Stimulated activated CD8-positive, alpha-beta memory T cell treated with anti-CD3 and anti-CD28 coated beads, Interleukin-4, amount 100 ng/mL, for 4 hours (primary cell): ENCODE measurements at places on chromosomes 5 and 9.

DNA sequence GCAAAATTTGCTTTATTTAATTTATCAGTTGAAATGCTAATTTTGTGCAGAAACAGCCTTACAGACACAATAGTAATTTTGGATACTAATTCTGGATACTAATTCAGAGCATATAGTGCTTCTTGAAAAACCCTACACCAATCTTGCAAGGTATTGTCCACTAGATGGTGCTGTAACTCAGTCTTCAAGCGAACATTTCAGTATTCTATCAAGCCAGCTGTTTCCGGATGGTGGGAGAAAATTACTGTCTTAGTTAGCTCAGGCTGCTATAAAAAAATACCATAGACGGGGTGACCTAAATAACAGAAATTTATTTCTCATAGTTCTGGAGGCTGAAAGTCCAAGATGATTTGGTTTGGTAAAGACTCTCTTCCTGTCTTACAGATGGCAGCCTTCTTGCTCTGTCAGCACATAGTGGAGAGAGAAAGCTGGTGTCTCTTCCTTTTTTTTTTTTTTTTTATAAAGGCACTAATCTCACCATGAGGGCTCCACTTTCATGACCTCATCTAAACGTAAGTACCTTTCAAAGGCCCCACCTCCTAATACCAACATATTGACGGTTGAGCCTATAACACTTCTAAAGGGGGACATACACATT, 1306.5 kb upstream of the CDH9 start:
- no peak for DNase-seq

DNA sequence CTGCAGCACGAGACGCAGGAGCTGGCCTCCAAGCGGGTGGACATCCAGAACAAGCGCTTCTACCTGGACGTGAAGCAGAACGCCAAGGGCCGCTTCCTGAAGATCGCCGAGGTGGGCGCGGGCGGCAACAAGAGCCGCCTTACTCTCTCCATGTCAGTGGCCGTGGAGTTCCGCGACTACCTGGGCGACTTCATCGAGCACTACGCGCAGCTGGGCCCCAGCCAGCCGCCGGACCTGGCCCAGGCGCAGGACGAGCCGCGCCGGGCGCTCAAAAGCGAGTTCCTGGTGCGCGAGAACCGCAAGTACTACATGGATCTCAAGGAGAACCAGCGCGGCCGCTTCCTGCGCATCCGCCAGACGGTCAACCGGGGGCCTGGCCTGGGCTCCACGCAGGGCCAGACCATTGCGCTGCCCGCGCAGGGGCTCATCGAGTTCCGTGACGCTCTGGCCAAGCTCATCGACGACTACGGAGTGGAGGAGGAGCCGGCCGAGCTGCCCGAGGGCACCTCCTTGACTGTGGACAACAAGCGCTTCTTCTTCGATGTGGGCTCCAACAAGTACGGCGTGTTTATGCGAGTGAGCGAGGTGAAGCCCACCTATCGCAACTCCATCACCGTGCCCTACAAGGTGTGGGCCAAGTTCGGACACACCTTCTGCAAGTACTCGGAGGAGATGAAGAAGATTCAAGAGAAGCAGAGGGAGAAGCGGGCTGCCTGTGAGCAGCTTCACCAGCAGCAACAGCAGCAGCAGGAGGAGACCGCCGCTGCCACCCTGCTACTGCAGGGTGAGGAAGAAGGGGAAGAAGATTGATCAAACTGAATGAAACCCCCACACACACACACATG, 654 bp downstream of the PURA start:
- no peak for DNase-seq

DNA sequence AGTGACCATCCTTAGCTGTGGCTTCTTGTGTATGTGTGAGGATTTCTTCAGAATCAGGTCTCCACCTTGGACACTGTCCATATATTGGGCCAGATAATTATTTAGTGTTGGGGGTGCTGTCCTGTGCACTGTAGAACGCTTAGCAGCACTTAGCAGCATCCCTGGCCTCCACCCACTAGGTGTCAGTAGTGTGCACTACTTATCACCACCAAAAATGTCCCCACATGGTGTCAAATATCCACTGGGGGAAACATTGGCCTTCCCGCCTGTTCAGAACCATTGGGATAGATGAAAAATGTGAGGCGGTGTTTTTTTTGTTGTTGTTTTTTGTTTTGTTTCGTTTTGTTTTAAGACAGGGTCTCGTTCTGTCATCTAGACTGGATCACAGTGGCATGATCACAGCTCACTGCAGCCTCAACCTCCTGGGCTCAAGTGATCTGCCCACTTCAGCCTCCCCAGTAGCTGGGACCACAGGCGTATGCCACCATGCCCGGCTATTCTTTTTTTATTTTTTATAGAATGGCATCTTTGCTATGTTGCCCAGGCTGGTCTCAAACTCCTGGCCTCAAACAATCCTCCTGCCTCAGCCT, 67.7 kb downstream of the TENT4A start:
- no peak for DNase-seq

- DNase-seq = no peak
These were observed 63.9 kb downstream of the SERINC5 start for GRCh38 chr5:80191991-80192398.

DNA sequence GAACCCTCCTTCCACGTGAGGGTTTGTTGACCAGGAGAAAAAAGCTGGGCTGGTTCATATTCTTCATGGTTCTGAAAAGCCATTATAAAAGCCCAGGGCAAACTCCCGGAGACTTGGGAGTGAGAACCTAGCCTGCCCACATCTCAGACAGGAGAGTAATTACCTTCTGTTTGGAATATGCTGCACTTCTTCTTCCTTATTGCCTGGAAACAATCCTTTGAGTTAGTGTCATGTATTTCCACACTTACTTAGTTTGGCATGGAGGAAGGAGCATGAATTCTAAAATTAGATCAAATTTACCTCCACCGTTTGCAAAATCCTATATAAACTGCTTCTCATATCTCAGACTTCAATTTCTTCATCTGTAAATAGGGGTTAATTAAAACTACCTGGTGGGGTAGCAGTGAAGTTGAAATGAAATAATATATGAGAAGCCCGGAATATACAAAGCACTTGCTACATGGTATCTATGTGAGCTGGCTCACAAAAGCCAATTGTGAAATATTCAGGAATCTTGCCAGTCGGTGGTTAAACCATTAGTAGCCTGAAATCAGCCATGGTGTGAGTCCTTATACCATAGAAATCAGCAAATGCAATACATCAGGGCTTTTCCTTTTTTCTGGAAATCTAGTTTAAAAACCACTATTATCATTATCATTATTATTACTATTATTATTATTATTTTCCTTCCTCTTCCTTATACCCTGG, 140.0 kb upstream of the RAD23B start:
- DNase-seq = no peak

DNA sequence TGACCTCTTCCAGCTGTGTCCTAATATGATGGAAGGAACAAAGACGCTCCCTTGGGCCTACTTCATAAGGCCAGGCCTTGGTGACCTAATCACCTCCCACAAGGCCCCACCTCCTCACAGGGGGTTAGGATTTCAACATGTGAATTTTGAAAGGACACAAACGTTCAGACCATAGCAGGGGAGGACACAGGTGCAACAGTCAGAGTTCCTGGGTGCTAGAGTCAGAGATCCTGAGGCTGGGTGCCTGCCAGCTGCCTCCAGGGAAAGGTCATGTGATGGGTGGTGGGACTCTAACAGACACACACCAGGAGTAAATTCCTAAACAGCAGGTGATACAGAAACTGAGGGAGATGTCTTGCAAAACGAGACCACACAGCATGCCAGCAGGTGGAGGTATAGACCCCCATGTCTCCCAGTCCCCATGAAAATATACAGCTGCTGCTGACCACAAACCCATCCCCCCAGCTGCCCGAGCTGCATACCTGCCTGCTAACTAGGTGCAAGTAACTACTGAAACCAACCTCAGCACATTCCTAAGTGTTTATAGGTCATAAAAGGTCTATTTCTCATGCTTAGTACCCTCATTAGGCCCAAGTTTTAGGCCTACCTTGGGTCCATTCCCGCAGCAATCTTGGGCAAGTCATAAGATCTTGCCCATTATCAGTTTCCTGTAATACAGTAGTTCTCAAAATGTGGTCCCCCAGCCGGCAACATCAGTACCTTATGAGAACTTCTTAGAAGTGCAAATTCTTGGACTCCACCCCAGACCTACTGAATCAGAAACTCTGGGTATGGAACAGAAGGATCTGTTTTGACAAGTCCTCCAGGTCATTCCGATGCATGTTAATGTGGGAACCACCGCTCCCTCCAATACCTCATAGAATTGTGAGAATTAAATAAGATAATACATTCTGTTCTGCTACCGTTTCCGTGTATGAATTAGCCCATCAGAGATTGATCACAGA, 245.3 kb downstream of the ENC1 start:
- DNase-seq = no peak

GRCh38 chr5:152104211-152104610, 179.6 kb upstream of the GLRA1 start:
- no peak for DNase-seq

GRCh38 chr9:137127301-137128157, 11.4 kb upstream of the GRIN1 start:
- DNase-seq = no peak

DNA sequence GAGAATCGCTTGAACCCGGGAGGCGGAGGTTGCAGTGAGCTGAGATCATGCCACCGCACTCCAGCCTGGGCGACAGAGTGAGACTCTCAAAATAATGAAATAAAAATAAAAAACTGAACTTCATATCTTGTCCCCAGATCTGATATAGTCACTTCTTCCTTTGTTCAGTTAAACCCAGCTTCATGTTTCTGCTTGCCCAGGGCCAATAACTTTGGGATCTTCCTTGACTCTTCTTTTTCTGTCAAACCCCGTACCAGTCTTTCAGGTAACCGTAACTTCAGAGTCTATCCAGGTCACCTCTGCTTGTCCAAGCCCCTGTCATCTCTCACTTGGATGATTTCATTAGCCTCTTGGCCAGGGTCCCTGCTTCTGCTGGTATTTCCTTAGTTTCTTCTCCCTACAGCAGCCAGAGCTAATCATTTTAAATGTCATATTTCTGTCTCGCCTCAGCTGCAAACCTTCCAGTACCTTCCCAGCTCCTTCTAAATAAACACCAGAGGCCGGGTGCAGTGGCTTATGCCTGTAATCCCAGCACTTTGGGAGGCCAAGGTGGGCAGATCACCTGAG, 19.7 kb upstream of the ABL1 start:
- DNase-seq = no peak

GRCh38 chr9:79765466-79765865, 193.7 kb downstream of the TLE4 start:
- no peak for DNase-seq

- DNase-seq = no peak
These were observed 732 bp downstream of the GBGT1 start for GRCh38 chr9:133162861-133163503.

GRCh38 chr5:178768371-178769260, 38.2 kb upstream of the ZNF354A start:
- DNase-seq = no peak

DNA sequence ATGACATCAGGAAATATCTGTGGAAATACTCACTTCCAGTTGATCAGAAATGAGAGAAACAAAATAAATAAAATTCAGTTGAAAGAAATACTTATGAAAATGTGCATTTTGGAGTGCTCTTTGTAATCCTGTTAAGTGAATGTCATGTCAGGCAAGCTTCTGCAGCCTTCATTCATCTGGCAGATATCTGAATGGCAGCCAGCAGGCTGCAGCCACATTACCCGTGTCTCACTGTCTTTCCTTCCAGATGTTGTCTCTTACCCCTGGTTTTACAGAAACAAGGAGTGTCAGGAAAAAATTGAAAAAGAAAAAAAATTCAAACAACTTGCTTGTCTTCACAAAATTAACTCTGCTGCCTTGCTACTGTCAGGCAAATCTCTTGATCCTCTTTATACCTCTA, 445.0 kb upstream of the RIOK2 start:
- DNase-seq = no peak

GRCh38 chr5:158055111-158055501, 196.2 kb upstream of the CLINT1 start:
- no peak for DNase-seq

DNA sequence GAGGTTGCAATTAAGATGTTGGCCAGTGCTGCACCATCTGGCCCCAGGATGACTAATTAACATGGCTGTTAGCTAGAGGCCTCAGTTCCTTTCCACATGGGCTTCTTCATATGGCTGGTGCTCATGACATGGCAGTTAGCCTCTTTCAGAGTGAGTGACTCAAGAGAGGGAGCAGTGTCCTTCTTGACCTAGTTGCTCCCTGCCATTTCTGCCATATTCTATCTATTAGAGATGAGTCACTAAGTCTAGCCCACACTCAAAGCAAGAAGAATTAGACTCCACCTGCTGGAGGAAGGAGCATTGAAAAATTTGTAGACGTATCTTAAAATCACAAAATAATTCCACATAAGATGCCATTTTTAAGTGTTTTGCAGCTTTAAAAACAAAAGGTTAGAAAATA, 651.2 kb upstream of the CCNG1 start:
- no peak for DNase-seq

- DNase-seq = no peak
These were observed 324.6 kb downstream of the CAAP1 start for GRCh38 chr9:26567976-26568375.

GRCh38 chr5:75239681-75240080, 3.0 kb upstream of the ANKRD31 start:
- no peak for DNase-seq

DNA sequence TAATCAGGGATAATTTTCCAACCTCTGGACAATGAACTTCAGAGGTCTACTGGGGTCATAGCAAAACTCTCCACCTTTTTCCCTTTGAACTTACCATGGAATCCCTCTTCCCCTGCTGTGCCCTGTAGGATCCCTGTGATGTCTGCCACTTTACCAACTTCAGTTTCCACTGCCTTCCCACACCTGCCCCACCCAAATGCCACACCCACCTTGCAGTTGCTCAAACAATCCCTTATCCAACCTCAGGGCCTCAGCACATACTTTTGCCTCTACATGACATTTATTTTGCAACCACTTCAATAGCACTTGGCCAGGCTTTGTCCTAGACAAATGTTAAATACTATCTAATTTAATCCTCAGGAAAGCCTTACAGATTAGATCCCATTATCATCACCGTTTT, 463.7 kb upstream of the WWC1 start:
- DNase-seq = no peak

DNA sequence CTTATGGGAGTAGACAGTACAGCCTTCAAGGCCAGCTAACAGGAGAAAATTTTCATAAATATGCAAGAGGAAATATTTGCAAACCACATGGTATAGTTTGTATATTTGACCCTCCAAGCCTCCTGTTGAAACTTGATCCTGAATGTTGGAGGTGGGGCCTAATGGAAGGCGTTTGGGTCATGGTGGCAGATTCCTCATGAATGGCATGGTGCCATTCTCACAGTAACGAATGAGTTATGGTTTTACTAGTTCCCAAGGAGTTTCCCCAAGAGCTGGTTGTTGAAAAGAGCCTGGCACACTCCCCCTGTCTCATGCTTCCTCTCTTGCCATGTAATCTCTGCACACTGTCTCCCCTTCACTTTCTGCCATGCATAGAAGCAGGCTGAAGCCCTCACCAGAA, 3.3 kb upstream of the PAIP1 start:
- DNase-seq = no peak

GRCh38 chr9:121609822-121610637, 41.4 kb upstream of the DAB2IP start:
- DNase-seq = no peak

GRCh38 chr5:79699763-79700400, 10.2 kb downstream of the CMYA5 start:
- DNase-seq = no peak

GRCh38 chr9:94990897-94991561, 264.5 kb downstream of the AOPEP start:
- DNase-seq = no peak

GRCh38 chr5:32646061-32646969, 61.0 kb downstream of the SUB1 start:
- DNase-seq = no peak

GRCh38 chr5:41120600-41120999, 49.5 kb upstream of the MROH2B start:
- no peak for DNase-seq
